MM.1S (cell line): ENCODE measurements at places on chromosomes 5 and 9.
A peak's percentile ranks its signal among the peaks of the same experiment; 100 is the strongest.

- DNase-seq = no peak
These were observed 170.7 kb upstream of the RASEF start for GRCh38 chr9:83233647-83234046.

- no peak for DNase-seq
These were observed 395.6 kb upstream of the TLE4 start for GRCh38 chr9:79176014-79176697.

- DNase-seq = no peak
These were observed 15.4 kb downstream of the CEMIP2 start for GRCh38 chr9:71752928-71753327.

DNA sequence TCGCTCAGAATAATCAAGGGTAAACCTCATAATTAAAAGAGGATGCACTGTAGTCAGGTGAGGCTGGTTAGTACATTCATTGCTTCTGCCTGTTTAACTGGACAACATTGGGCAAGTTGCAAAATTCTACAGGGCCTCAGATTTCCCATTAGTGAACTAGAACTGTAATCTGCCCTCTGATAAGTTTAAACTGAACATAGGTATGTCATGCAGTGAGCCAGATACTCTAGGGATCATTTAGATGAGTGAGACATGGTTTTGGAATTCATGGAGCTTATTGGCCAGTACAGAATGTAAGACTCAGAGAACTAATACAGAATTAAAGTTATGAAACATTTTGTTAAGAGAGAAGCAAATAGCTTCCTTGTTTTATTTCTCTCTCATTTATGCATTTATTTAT, 35.9 kb downstream of the RNF44 start:
- DNase-seq = no peak

GRCh38 chr9:1050125-1050895, at the start of gene DMRT2:
TSS of gene DMRT2 (plus strand) at chr9:1050357. CDS start at chr9:1051614, 1,257 bp downstream.
- DNase-seq = peak; percentile 97

GRCh38 chr9:19922476-19923118, 133.8 kb upstream of the SLC24A2 start:
- DNase-seq = no peak

- no peak for DNase-seq
These were observed 30.3 kb upstream of the LCP2 start for GRCh38 chr5:170327829-170328228.

- no peak for DNase-seq
These were observed 16.0 kb downstream of the TEK start for GRCh38 chr9:27125030-27125429.

DNA sequence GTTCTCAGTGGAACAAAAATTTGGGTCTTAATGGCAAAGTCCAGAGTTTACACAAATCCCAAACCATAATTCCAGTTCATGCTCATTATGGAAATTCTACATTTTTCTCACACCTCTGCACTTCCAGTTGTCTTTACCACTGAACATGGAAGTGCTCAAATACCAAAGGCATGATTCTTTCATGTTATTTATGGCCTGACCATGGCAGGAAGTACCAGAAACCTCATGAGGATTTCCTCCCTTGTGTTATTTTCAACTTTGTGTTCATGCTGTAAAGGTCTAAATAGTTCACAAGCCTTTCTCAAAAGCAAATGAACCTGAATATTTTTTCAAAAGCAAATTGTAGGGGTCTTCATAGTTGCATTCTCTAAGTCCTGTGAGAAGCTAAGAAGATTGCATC, 82.0 kb upstream of the ITGA1 start:
- DNase-seq = peak; percentile 25
